ENCODE measurements at places on chromosomes 2 and 18. TPM values are rescaled to one million over a fixed set of nuclear protein-coding genes. Genes with fewer than 3 reads are reported as not detected.

Gene EFEMP1
- 520 TPM for total RNA-seq

Gene PUS10
- 5.2 TPM for total RNA-seq

Gene MLPH
- 5.4 TPM for total RNA-seq

Gene SLC9A2
- not detected for total RNA-seq

Gene GPR55
- not detected for total RNA-seq

Gene MEIS1
- 231 TPM for total RNA-seq

Gene SPATA3
- total RNA-seq, result not detected

Gene DUSP19
- total RNA-seq, result 4.1 TPM

Gene G6PC2
- not detected for total RNA-seq

Gene SMAD7
- total RNA-seq, result 16.9 TPM

Gene PID1
- total RNA-seq, result 38.8 TPM

Gene PDE1A
- total RNA-seq, result 27.9 TPM

Gene EGR4
- under 0.01 TPM for total RNA-seq

Gene RAMP1
- total RNA-seq, result 2.7 TPM

Gene FAM117B
- 1.3 TPM for total RNA-seq

Gene ZNF396
- 1.4 TPM for total RNA-seq

Gene TMEM178A
- total RNA-seq, result 0.69 TPM

Gene RAB10
- total RNA-seq, result 186 TPM

Gene GALR1
- total RNA-seq, result not detected

Gene CXCR4
- under 0.01 TPM for total RNA-seq

Gene SPP2
- total RNA-seq, result 0.16 TPM

Gene KCNS3
- total RNA-seq, result under 0.01 TPM

Gene CERKL
- 0.09 TPM for total RNA-seq

Gene HSPE1
- total RNA-seq, result 102 TPM

Gene KATNAL2
- total RNA-seq, result 3.8 TPM

Gene NPHP1
- 5.5 TPM for total RNA-seq

Gene CRACDL
- total RNA-seq, result not detected

Gene HAAO
- total RNA-seq, result 12.2 TPM

Gene XPO1
- total RNA-seq, result 154 TPM

Gene CD8A
- not detected for total RNA-seq

Gene ARPC2
- total RNA-seq, result 164 TPM

Gene MC5R
- not detected for total RNA-seq

Gene CMPK2
- total RNA-seq, result 0.47 TPM

Gene ATP6V1C2
- total RNA-seq, result not detected

Gene MERTK
- 0.86 TPM for total RNA-seq

Gene OR6B2
- not detected for total RNA-seq

Gene PLEK
- not detected for total RNA-seq

Gene RNU2-63P
- total RNA-seq, result 251 TPM

Gene TUBA4B
- under 0.01 TPM for total RNA-seq

Gene CTAGE1
- total RNA-seq, result not detected

Gene EIF2AK2
- total RNA-seq, result 21.9 TPM

Gene NAPG
- 20.2 TPM for total RNA-seq

Measured in bronchial smooth muscle cell (primary cell).